Right atrium auricular region (tissue), 2 donors: ENCODE measurements at places on chromosomes 16 and 17. TPM values are rescaled to one million over a fixed set of nuclear protein-coding genes. Genes with fewer than 3 reads are reported as not detected.

DNA sequence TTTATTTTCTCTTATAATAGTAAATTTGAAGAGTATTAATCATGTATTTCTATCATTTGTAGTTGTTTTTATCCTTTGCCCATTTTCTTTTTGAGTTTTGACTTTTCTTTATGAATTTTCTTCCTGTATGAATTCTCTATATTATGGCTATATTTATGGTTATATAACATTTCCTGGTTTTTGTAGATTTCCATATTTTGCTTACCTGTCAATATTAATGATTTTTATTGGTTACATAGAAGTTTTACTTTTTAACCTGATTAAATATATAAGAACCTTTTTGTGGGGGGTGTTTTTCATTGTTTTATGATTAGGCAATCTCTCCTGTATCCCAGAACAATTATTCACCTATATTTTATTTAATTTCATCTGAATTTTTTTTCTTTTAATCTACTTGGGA, 93.2 kb downstream of the AATF start:
- DNase-seq = no peak

TBC1D3E gene
- not detected for total RNA-seq

DNA sequence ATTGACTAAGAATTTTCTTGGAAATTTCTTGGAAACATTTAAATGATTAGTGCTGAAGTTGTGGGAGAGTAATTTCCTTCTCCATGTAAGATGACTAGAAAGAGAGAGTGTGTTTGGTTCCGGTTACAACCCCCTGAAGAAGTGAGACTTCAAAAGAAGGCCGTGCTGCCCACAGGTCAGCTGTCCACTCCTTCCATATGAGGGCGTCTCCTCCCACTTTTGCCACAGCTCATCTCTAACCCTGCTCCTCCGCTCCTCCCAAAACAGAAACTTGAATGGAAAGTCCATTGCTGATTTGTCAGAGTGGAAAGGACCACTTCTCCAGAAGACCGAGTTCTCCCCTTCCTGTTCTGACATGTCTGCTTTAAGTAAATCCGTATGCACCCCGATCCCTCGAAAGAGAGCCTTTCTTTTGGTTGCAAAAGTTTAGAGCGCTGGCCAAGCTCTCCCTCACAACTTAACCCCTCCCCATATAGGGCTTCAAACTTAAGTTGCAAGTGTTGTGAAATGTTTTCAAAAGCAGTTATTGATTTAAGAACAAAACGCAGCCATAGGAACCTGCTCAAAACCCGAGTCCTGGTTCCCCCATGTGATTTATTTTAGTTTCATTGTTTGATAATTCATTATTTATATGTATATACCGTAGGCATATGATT, 129.5 kb downstream of the SOCS1 start:
- no peak for DNase-seq

DNA sequence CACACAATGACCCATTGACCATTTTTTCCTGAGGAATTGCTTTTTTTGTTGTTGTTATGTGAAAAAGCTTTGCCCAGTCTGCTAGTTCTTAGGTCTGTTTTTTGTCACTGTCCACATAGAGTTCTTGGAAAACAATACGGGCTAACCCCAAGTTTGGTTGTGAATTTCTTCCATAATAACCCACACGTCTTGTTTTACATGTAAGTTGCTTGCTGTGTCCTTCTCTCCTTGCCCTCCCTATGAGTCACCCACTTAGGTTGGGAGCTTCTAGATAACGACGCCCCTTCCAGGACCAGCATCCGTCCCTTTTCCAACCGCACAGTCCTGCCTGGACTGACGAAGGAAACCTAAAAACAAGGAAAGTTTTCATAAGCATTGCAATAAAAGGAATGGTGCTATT, 175.3 kb upstream of the HS3ST3A1 start:
- no peak for DNase-seq

- no peak for DNase-seq
Measured at GRCh38 chr17:55747209-55747608, 3.6 kb upstream of the PCTP start.

- DNase-seq = no peak
Measured at GRCh38 chr17:73349138-73349537, 37.3 kb upstream of the CDC42EP4 start.

- no peak for DNase-seq
Measured at GRCh38 chr17:9472094-9472493, 103.5 kb downstream of the STX8 start.

SRCIN1 gene
- 1.1 TPM for total RNA-seq

PEX12 gene
- total RNA-seq = 8.9 TPM

DNA sequence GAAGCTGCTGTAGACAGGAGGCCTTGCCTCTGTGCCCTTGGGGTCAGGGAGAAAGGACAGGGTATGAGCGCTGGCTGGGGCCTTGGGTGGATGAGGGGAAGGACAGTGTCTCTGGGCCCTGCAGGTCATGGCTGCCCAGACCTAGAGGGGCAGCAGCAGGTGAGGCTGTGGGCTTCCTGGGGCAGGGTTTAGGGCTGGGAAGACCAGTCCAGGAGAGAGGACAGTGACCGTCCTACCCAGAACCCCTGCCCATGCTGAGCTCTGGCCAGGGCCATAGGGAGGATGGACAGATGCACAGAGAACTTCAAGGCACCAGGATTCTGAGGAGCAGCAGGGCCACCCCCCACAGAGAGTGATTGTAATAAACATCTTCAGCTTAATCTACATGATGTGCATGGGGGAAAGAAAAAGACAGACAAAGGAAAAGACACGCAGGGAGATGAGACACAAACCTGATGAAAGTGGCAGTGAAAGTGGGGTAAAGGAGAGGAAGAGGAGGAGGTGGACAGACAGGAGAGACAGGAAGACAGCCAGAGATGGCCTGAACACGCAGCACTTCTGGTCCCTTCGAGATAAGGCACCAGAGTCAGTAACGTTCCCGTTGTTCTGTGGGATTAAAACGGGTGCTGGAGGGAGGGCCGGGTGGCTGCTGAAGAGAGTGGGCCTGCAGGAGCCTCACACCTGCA, 17.5 kb downstream of the FLOT2 start:
- no peak for DNase-seq

GRCh38 chr17:21303441-21304065, 19.0 kb downstream of the MAP2K3 start:
- DNase-seq = no peak

DNA sequence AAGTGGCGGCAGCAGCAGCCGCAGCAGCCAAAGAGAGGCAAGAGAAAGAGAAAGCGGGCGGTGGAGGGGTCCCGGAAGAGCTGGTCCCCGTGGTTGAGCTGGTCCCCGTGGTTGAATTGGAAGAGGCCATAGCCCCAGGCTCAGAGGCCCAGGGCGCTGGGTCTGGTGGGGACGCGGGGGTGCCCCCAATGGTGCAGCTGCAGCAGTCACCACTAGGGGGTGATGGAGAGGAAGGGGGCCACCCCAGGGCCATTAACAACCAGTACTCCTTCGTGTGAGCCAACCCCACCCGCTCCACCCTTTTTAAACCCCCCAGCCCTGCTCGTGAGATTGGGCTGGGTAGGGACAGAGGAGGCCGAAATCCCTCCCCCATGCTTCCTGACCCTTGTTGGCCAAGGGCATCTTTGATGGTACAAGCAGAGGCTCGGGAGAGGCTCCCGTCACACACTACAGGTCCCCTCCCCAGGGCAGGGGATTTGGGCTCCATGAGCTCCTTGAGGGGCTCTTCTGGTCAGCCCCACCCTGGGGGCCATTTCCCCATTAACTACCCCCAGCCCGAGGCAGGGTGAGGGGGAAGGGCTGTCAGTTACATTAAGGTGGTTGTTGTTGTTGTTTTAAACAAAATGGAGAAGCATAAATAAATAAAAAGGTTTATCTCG, 4.6 kb upstream of the ATP2A1 start:
- DNase-seq = no peak

DNA sequence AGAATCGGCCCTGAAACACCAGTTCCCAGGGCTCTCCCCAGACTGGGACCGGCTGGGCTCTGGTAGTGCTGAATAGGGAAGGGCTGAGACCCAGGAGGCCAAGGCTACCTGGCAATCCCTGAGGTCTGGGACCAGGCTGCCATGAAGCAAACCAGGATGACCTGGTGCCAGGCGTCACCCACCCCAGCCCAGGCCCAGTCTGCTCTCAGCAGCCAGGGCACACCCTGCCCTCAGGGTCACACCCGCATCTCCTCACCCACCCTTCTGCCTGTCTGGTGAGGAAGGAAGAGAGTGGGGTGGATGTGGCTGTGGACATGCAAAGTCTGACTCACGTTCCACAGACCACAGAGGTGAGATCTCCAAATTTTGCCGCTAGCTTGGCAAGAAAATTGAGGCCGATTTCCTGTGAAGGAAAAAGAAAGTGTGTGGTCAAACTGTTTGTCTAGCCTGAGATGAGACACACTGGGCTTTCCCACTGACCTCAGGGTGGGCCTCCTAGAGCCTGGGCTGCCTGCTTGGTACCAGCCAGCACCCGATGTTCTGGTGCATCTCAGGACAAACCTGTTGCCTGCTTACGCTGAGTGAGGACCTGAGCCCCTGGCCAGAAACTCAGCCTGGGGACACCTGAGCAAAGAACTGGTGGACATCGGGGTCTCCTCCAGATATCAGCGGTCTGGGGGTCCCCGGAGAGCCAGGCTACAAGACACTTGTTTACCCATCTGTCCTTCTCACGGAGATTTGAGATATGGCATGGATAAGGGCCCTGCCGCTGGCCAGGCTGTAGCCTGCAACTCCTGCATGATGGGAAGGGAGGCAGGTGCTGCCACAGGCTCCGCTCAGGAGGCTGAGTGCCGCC, 6.3 kb upstream of the RAB37 start:
- no peak for DNase-seq

WNT9B gene
- total RNA-seq = 22.1 TPM

- no peak for DNase-seq
Measured at GRCh38 chr16:61909074-61909473, 127.2 kb downstream of the CDH8 start.

DNA sequence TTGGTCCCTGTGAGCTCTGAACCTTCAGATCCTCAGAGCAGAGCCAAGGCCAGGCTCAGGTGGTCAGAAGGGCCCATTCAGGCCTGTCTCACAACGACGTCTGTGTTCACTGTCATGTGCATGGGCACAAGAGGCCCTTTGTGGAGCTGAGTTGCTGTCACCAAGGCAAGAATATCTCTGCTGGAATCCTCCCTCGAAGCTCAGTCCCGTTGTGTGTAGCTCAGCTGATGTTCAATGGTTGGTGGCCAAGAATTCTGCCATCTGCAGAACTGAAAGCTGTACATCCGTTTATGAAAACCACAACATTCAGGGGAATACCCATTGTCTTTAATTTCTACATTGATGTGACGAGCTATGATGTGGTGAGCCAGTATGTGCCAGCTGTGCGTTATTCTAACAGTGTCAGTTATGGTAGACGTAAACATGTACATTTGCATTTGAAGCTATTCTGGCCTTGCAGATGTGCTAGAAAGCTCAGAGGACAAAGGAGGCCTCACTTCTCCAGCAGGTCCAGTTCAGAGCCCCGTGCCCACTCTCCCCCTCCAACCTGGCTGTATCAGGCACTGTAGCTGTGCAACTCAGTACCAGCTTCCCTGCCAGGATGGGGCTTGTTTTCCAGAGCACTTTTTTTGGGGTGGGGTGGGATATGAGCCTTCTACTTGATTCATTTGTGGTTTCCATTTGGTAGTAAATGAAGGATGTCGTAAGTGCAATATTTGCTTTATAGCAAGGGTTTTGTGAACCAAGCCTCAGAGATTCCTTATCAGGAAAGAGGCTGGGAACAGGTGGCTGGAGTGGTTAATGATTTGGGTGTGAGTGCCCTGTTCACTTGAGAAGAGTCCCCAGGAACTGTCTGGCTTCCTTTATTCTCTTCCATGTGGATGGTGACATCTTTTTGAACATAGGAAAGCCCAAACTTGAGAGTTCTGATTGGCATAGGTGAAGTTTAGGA, 56.1 kb downstream of the B9D1 start:
- DNase-seq = no peak

MED9 gene
- total RNA-seq = 36.7 TPM

DNA sequence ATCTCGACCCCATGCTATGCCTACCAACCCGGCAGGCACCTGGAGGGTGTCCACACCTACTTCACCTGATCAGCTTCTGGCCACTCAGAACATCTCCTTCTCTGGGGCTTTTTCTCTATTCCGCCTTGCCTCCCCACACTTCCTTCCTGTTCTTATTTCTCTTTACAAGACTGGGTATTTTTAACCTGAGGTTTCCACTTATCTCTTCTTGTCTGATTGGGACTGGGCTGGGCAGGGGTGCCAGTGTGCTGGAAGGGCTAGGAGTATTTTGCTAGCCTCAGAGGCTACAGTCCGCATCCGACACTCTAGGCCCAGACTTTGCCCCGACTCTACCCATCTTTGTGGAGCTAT, 26.2 kb upstream of the ZNF652 start:
- DNase-seq = no peak

SMPD3 gene
- total RNA-seq = 3.0 TPM

DNA sequence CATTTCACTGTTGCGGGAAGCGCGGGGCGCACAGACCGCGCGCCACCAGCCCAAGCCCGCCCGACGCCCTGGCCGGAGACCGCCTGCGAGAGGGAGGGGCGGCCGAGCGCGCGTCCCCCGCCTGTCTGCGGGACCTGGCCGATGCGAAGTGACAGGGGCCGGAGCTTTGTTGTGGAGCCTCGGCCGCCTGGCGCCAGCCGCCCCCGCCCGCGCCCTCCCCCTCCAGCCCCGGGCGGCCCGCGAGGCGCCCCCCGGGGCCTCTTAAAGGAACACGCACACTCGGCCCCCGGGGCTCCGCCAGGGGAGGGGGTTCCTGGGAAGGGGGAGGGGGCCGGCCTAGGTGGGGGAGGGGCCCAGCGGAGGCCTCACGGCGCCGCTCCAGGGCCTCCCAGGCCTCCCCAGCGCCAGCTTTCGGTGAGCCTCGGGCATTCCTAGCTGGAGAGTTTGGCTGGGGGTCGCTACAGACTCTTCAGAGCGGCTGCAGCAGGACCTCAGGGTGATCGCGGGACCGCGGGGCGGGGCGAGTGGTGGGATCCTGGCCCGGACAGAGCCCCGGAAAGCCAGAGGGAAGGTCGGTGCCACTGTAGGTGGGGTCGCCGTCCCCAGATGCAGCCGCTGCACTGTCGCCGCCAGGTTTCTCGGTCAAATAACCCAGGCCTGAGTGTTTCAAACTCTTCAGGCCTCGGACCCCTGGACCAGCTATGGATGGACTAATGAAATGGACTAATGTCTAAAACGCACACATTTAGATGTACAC, 2.4 kb upstream of the TBX2 start:
- no peak for DNase-seq

- no peak for DNase-seq
Measured at GRCh38 chr17:81252987-81253329, 13.8 kb downstream of the NDUFAF8 start.

GRCh38 chr17:80694992-80695912, 150.6 kb downstream of the RPTOR start:
- DNase-seq = no peak

- DNase-seq = no peak
Measured at GRCh38 chr17:20271011-20271610, 196.2 kb downstream of the LGALS9B start.

ABCC3 gene
- total RNA-seq = 4.5 TPM

DLG4 gene
- total RNA-seq = 15.1 TPM

TMEM98 gene
- total RNA-seq = 117 TPM

CRHR1 gene
- not detected for total RNA-seq

KRT24 gene
- total RNA-seq = not detected
